ENCODE measurements at places on chromosomes 12 and 14.

- no peak for DNase-seq
Observed at GRCh38 chr14:89093083-89093730, 268.8 kb downstream of the TTC8 start.

GRCh38 chr14:73758392-73759182 is 44.4 kb upstream of the PNMA1 start:
- DNase-seq = peak; percentile 82

GRCh38 chr12:69107541-69107940 is 131.8 kb upstream of the CPSF6 start:
- no peak for DNase-seq

DNA sequence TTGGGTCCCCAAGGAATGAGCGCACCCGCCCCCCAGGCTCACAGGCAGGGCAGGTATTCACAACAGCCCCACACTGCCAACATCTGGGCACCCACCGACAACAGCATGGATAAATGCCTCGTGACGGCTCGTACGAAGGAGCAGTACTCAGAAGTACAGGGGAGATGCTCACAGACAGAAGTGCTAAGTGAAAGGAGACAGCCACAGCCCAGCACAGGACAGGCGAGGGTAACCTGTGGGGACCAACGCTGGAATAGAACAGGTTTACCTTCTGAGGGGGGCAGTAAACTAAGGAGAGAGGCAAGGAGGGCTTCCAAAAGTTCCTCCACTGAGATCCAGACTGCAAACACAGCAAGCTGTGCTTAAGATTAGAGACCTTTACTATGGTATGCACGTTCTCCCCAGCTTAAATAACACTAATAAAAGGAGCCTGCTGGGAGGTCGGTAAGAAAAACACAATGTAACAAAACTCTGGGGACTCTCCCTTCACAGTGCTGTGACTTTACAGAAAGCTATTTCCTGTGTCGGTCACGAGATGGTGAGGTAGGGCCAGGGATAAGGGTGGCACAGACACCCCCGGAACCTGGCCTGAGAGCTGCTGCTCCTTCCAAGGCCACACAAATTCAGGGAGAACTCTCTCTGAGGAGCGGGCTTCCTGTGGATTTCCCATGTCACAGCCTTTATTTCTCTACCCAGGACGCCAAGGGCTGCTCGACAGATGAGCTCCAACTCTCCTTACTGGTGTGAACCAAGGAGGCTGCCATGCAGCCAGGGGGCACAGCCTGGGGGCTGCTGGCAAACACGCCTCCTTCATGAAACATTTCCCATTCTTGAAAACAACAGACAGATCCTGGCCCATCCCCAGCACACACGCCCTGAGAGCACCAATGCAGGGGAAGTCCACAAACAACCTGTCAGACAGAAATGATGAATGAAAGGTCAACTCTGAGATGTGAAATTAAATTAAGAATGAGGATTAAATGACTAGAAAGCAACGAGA is 26.3 kb downstream of the SLC15A4 start:
- DNase-seq = no peak

- DNase-seq = no peak
Observed at GRCh38 chr14:103539056-103539825, 10.2 kb downstream of the TRMT61A start.

DNA sequence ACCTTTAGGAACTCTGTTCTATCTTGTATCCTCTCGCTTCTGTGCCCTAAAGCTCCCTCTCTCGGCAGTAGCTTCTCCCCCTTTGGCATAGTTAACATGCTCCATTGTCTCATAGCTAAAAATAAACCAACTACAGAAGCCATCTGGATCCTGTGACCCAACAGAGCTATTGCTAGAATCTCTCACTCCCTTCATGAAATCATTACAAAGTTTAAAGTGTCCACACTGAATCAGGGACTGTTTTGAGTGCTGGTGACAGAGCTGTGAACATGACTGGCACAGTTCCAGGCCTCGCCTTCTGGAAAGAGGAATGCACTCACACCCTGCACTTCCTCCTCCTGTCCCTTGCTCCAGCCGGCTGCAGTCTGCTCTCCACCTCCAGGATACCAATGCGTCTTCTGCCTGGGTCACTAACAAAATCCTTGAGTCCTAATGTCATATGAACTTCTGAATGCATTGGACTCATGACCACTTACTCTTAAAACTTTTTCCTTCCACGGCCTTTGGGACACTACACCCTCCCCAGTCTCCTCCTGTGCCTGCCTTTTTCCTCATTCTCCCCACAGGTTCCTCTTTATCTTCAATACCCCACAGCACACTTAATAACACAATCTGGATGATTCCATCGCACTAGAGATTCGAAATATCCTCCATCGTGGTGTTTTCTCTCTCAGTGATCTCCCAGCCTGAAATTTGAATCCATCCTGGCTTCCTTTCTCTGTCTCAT is 13.2 kb downstream of the PLBD1 start:
- DNase-seq = peak; percentile 86

DNA sequence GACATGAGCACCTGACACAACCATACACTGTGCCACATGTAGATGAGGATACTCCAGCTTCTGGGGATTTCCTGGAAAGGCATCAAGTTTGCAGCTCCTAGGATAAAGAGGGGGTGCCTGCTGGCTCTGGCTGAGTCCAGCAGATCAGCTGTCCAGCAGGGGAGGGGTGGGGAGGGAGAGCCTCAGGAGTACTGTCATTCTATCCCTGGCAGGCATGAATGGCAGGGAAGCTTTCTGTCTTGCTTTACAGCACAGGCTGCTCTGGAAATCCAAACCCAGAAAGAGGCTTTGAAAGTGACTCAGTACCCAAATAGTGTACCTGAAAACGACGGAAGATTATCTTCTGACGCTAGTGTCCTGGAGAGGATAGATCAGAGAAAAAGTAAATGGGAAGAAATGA is 32.2 kb downstream of the SLC8A3 start:
- DNase-seq = no peak
